ENCODE measurements at places on chromosomes 2 and 18. TPM values are rescaled to one million over a fixed set of nuclear protein-coding genes. Genes with fewer than 3 reads are reported as not detected.

Gene TMEFF2
- 0.17 TPM for total RNA-seq

Gene CCDC74B
- total RNA-seq = 0.84 TPM

Gene BOK
- 53.7 TPM for total RNA-seq

Gene SEMA4C
- total RNA-seq = 42.7 TPM

Gene ID2
- total RNA-seq = 271 TPM

Gene CFAP65
- not detected for total RNA-seq

Gene CEP68
- total RNA-seq = 26.3 TPM

Gene POTEJ
- not detected for total RNA-seq

Gene CNGA3
- not detected for total RNA-seq

Gene SCG2
- total RNA-seq = 0.42 TPM

Gene NYAP2
- total RNA-seq = not detected

Gene TMEM163
- total RNA-seq = not detected

Gene TMEM237
- total RNA-seq = 42.3 TPM

Gene FBXO15
- total RNA-seq = not detected

Gene NAT8
- not detected for total RNA-seq

Gene LRATD1
- 113 TPM for total RNA-seq

Gene PAPOLG
- total RNA-seq = 21.6 TPM

Gene FRZB
- 7.0 TPM for total RNA-seq

Gene GPC1
- 121 TPM for total RNA-seq

Gene PAX8
- total RNA-seq = 5.1 TPM

Gene HOXD4
- total RNA-seq = not detected

Gene TDRD15
- total RNA-seq = not detected

Gene GALNT14
- total RNA-seq = 6.2 TPM

Gene CEBPZ
- 23.8 TPM for total RNA-seq

Gene CIDEA
- total RNA-seq = 8.8 TPM

Gene CDH19
- 8.2 TPM for total RNA-seq

Gene FLACC1
- not detected for total RNA-seq

Gene INHBB
- total RNA-seq = 47.9 TPM

Gene CTNNA2
- not detected for total RNA-seq

Gene SLC4A5
- 4.0 TPM for total RNA-seq

Gene INHA
- total RNA-seq = 0.58 TPM
